Smooth muscle cell of the pulmonary artery (primary cell): ENCODE measurements at places on chromosomes 1 and 21. TPM values are rescaled to one million over a fixed set of nuclear protein-coding genes. Genes with fewer than 3 reads are reported as not detected.

The USH2A gene
- total RNA-seq = under 0.01 TPM in 1 of 2 replicates, not detected in the other

The EDEM3 gene
- total RNA-seq = 126 and 127 TPM in 2 replicates

The PLPP3 gene
- total RNA-seq = 49.2 and 306 TPM in 2 replicates

The NBPF26 gene
- 21.2 and 28.0 TPM in 2 replicates for total RNA-seq

The RGL1 gene
- total RNA-seq = 26.5 and 36.4 TPM in 2 replicates

The MLLT11 gene
- total RNA-seq = 4.5 and 8.2 TPM in 2 replicates

The IVL gene
- total RNA-seq = not detected in 2 replicates

The FCER1A gene
- not detected in 2 replicates for total RNA-seq

The F13B gene
- total RNA-seq = not detected in 2 replicates

The OR2AK2 gene
- not detected in 2 replicates for total RNA-seq

The KLHDC7A gene
- 0.03 TPM in 1 of 2 replicates, not detected in the other for total RNA-seq

The NT5C1A gene
- total RNA-seq = not detected in 2 replicates

The SHISA4 gene
- total RNA-seq = 22.5 and 27.0 TPM in 2 replicates

The TARBP1 gene
- total RNA-seq = 22.9 and 28.7 TPM in 2 replicates

The MYOC gene
- total RNA-seq = 0.13 TPM in 1 of 2 replicates, not detected in the other

The INSRR gene
- total RNA-seq = under 0.01 TPM in 1 of 2 replicates, not detected in the other

The NTMT2 gene
- total RNA-seq = not detected in 2 replicates

The IGSF3 gene
- total RNA-seq = 0.26 and 1.6 TPM in 2 replicates
